ENCODE measurements at places on chromosomes 12 and 14.

- DNase-seq = no peak
Observed at GRCh38 chr12:63206494-63206893, 55.5 kb upstream of the AVPR1A start.

- DNase-seq = no peak
Observed at GRCh38 chr12:9325471-9325870, 117.3 kb upstream of the PZP start.

DNA sequence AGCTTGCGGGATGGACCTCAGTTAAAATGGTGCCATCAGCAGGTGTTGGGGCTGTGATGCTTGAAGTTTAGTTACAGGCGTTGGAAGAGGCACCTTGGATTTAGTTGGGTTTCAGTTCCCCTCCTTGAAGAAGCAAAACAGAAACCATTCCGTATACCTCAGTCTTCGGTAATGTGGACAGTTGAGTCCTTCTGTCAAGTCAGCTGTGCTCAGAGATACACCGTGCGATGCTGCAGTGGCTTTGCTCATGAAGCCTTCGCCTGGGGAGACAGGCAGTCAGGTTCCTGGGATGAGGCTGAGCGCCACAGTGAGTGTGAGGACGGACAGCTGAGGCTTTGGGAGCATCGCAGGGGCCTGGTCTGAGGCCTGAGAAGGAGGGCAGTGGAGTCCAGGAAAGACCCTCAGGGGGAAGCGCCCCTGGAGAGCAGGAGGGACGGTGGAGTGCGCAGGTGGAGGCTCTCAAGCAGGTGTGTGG is 7.4 kb downstream of the RAN start:
- DNase-seq = no peak

GRCh38 chr14:66069036-66069435 is 417.1 kb upstream of the CCDC196 start:
- DNase-seq = no peak

- DNase-seq = no peak
Observed at GRCh38 chr14:93745603-93746273, 42.5 kb downstream of the PRIMA1 start.

GRCh38 chr12:92110083-92110640 is 35.5 kb downstream of the BTG1 start:
- no peak for DNase-seq

DNA sequence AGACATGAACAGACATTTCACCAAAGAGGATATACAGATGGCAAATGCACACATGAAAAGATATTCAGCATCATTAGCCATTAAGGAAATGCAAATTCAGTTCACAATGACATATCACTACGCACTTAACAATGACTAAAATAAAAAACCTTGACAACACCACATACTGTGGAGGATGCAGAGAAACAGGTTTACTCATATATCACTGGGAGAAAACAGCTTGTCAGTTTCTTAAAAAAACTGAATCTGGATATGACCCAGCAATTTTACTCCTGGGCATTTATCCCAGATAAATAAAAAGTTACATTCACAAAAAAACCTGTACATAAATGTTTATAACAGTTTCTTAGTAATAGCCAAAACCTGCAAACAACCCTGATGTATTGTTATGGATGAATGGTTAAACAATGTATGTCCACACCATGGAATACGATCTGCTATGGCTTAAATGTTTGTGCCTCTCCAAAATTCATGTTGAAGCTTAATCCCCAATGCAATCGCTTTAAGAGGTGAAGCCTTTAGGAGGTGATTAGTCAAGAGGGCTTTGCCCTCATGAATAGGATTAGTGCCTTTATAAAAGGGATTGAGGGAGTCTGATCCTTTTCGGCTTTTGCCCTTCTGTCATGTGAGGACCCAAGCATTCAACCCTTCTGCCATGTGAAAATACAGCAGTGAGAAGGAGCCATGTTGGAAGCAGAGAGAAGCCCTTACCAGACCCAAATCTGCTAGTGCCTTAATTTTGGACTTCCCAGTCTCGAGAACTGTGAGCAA is 36.0 kb upstream of the PPP4R3A start:
- peak; percentile 7 for DNase-seq

DNA sequence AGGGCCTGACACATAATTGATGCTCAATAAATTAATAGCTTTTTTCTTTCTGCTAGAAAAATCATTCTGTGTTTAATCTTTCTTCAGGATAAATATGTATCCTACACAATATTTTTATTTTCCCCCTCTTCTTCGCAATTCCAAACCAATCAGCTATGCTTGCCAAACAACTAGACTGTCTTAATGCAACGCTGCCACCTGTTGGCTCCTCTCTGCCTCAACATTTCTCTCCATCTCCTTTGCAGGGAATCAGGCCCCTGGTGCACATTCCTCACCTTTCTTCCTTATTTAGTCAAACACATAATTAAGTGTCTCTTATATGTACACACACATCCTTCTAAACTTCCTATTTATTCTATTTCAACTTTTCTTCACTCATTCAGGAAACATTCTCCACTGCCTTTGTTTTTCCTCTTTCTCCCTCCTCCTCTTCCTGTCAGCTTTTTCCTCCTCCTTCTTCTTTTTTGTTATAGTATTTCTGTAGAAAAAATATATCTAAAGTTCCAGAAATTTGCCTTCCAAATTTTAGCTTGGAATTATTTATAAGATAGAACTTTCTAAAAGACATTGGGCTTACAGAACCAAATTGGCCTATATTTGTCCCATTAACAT is 406.0 kb downstream of the PRKD1 start:
- DNase-seq = peak; percentile 21

DNA sequence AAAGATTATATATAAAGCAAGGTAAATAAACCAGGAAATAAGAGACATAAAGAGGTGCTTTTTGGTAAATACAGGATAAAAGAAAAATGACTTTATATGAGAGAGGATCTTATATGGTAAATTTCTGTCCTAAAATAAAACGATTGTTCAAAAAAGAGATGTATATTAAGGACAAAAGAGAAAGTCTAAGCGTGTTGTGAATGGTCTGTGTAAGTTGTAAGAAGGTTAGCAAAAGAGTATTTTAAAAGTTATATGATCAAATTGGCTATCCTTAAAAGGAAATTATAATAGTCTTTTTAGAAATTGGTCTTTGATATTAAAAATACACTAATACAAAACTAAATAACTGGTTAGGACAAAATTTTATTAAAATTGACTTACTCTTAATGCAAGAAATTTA is 14.1 kb upstream of the ACSM4 start:
- DNase-seq = no peak

- DNase-seq = no peak
Observed at GRCh38 chr14:69632164-69632563, 20.8 kb downstream of the SUSD6 start.

- peak; percentile 91 for DNase-seq
Observed at GRCh38 chr14:71720978-71721624, 211.1 kb upstream of the RGS6 start.

DNA sequence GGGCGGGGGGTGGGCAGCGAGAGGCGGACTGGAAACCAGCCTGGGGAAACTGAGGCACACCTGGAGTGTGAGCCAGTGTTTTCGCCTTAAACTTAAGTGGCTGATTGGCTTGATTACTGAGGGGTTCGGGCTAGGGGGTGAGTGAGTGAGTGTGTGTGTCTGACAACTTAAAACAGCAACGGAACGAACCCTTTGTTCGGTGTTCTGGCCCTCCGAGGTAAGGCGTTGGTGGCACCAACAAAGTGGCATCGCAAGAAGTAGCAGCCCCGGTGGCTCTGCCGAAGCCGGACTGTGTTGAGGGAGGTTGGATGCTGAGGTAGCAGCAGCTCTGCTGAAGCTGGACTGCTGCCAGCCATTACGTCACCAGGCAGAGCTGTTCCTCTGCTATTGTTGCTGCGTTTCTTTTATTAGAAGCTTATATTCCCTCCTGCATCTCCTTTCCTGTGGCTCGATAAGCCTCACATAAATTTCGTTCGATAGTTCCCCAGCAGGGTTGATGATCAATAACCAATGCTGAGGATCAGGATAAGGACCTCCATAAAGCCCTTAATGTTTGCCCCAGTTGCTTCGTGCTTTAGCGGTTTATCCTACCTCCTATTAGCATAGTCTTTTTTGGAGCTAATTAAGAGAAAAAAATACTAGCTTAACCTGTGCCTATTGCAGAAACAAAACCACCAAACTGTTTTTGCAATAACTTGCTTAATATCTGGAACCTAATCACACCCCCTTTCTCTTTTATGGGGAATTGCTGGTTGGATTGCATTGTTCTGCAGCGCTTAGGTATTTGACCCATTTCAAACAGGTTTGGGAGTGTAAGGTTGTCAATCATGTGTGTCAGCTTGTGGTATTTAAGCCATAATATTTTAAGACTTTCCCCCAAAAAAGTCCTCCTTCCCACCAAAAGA is 1.3 kb downstream of the GPR137C start:
- peak; percentile 92 for DNase-seq

DNA sequence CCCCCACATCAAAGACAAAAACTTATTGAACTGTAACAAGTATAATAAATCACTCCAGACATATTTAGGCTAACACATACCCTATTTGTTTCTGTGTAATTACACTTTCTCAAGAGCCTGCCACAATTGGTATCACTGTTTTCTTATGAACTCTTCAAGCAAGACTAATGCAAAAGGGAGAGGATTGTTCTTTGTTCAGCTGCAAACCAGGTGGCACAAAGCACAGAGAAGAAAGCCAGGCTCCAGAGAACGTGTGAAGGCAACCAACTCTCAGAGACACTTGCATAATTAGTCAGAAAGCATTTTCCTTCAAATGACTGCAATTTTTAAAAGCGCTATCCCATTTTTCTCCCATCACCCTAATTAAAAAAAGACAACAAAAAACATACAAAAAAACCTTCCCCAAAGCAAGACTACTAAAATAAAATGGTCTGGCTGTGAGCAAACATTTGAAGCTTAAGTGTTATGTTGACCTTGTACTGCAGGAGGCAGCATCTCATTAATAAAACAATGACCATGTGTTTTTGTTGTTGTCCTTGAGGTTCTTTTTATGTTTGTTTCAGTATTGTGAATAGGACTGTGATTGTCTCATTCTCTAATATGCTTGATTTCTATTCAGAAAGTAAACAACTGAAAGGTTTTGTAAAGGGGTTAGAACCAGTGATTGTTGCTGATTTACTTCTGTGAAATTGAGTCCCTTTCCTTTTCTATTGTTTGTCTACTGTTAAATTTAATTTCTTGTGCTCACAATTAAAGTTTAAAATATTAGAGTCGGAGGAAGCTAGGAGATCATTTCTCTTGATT is 452.7 kb upstream of the PDE3A start:
- DNase-seq = peak; percentile 59

GRCh38 chr12:57552306-57552651 is 2.4 kb downstream of the KIF5A start:
- no peak for DNase-seq

DNA sequence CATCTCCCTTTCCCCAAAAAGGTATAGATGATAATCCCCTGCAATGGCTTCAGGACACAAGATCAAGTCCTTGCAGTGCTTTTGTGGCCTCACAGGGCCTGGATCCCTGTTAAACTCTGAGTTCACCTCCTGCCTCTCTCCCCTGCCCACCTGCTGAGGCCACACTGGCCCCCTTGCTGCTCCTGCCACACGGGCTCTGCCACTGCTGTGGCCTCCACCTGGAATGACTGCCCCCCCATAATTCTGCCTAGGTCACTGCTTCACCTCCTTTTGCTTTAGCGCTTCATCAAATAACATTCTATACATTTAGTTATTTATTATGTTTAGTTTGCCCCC is 653 bp upstream of the IFI27 start:
- no peak for DNase-seq

- no peak for DNase-seq
Observed at GRCh38 chr14:98634043-98634820, 637.8 kb downstream of the BCL11B start.

DNA sequence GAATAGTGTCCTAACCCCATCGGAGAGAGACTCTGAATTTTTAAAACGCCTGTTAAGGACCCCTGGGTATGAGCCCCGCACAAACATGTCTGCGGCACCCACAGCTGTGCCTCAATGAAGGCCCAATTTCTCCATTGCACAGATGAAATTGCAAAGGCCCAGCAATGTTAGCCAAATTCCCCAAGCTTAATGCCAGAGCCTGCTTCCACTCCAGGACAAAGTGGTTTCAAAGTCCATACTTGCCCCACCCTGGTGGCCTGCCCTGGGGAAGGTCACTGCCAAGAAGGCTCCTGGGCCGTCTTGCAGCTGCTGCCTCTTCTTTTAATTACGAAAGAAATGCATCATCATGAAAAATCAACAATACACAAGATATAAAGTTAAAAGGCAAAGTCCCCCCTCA is 1179.7 kb downstream of the VRK1 start:
- no peak for DNase-seq

DNA sequence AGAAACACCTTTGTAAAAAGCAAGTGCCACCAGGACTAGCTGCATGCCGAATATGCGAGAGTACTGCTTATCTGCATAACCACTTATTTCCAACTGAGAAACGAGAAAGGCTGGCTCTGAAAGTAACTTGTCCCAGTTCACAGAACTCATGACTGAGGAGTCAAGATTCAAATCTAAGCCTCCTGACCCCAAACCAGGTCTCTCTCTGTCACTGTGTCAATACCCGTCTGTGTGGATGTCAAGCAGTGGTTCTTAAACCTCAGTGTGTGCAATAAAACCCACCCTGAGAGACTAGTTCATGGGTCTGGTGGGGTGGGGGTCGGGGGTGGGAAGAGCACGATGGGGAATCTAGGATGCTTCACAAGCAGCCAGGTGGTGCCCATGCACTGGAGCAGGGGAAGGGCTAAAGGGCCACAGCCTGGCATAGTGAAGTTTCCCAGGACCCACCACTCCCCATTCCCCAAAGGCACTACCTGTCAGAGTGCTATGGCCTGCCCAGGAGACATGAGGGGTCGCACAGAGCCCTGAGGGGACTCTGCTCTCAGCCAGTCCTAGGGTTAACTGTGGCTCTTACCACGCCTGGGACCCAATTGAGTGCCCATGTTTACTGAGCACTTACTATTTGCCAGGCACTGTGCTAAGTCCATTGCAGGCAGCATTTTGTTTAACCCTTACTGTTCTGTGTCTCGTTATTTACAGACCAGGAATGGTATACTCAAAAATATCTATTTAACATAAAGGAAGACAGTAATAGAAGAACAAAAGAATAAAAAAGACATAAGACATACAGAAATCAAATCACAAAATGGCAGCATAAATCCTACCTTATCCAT is 33.4 kb upstream of the PNMA1 start:
- no peak for DNase-seq

- DNase-seq = no peak
Observed at GRCh38 chr12:93016752-93017350, 87.8 kb upstream of the EEA1 start.

All from iris pigment epithelial cell (primary cell).